ENCODE measurements at places on chromosomes 4 and X. TPM values are rescaled to one million over a fixed set of nuclear protein-coding genes. Genes with fewer than 3 reads are reported as not detected.

The DIPK2B gene
- 3.3 TPM for polyA plus RNA-seq

The CSN1S1 gene
- polyA plus RNA-seq: not detected

The CDS1 gene
- 16.2 TPM for polyA plus RNA-seq

The WDR45 gene
- 55.6 TPM for polyA plus RNA-seq

The SOX3 gene
- not detected for polyA plus RNA-seq

The CYTL1 gene
- polyA plus RNA-seq: 0.57 TPM

The MAGEA8 gene
- not detected for polyA plus RNA-seq

The ALAS2 gene
- polyA plus RNA-seq: not detected

The MTMR8 gene
- 1.3 TPM for polyA plus RNA-seq

The MAGEA9B gene
- polyA plus RNA-seq: not detected

The CLIC2 gene
- polyA plus RNA-seq: 2.0 TPM

The ACSL1 gene
- polyA plus RNA-seq: 41.9 TPM

The SHROOM2 gene
- 3.3 TPM for polyA plus RNA-seq

The GAGE12E gene
- polyA plus RNA-seq: not detected

The HS3ST1 gene
- 2.6 TPM for polyA plus RNA-seq

The UGT2B17 gene
- 0.02 TPM for polyA plus RNA-seq

The CCNB3 gene
- 0.11 TPM for polyA plus RNA-seq

The HGFAC gene
- 0.53 TPM for polyA plus RNA-seq
